Bronchial smooth muscle cell (primary cell): ENCODE measurements at places on chromosomes 5 and 9. TPM values are rescaled to one million over a fixed set of nuclear protein-coding genes. Genes with fewer than 3 reads are reported as not detected.

The CEP72 gene
- 1.4 and 1.5 TPM in 2 replicates for total RNA-seq

The ABLIM3 gene
- total RNA-seq: 23.6 and 24.9 TPM in 2 replicates

The CDHR2 gene
- total RNA-seq: 0.09 and 0.32 TPM in 2 replicates

The NR5A1 gene
- not detected in 2 replicates for total RNA-seq

The MTRR gene
- 13.9 and 22.1 TPM in 2 replicates for total RNA-seq

The PCDHA9 gene
- 0.09 and 0.16 TPM in 2 replicates for total RNA-seq

The KIF27 gene
- 2.7 and 3.4 TPM in 2 replicates for total RNA-seq

The GFRA3 gene
- total RNA-seq: 0.09 TPM in 1 of 2 replicates, not detected in the other

The ZCCHC10 gene
- 6.1 and 6.6 TPM in 2 replicates for total RNA-seq

The SRD5A1 gene
- 13.6 and 26.8 TPM in 2 replicates for total RNA-seq

The KIF4B gene
- total RNA-seq: under 0.01 and 0.09 TPM in 2 replicates

The SH3TC2 gene
- total RNA-seq: 0.34 and 3.6 TPM in 2 replicates

The RAD50 gene
- total RNA-seq: 30.4 and 33.7 TPM in 2 replicates

The SLCO4C1 gene
- under 0.01 TPM in 1 of 2 replicates, not detected in the other for total RNA-seq

The GGTA1 gene
- under 0.01 TPM in 1 of 2 replicates, not detected in the other for total RNA-seq

The SPINK13 gene
- total RNA-seq: not detected in 2 replicates

The NUTM2F gene
- total RNA-seq: not detected in 2 replicates

The SOHLH1 gene
- not detected in 2 replicates for total RNA-seq

The MARCOL gene
- not detected in 2 replicates for total RNA-seq
